ENCODE measurements at places on chromosomes 11 and 22. TPM values are rescaled to one million over a fixed set of nuclear protein-coding genes. Genes with fewer than 3 reads are reported as not detected.

Gene UCP3
- total RNA-seq = 5.3 TPM

Gene GRIA4
- not detected for total RNA-seq

Gene MTA2
- total RNA-seq = 128 TPM

Gene SLC5A12
- total RNA-seq = 0.72 TPM

Gene SERPING1
- 255 TPM for total RNA-seq

Gene RASD2
- total RNA-seq = 0.14 TPM

Gene DERL3
- 46.1 TPM for total RNA-seq

- H3K36me3 ChIP-seq = no peaks in the 10 kb centered on the region
- DNase-seq = no peak
- no peak overlapping the region for H3K27ac ChIP-seq
- H3K4me3 ChIP-seq = no peak overlapping the region
- peaks cover 3% of the 10 kb centered on the region for H3K4me1 ChIP-seq
Observed at GRCh38 chr11:47443028-47443700, 5.8 kb downstream of the RAPSN start.

GRCh38 chr11:66889960-66890359 is 33.1 kb downstream of the LRFN4 start:
- H3K27me3 ChIP-seq = no peaks in the 10 kb centered on the region
- no peaks in the 10 kb centered on the region for H3K36me3 ChIP-seq
- no peaks in the 10 kb centered on the region for H3K4me1 ChIP-seq
- no peak for DNase-seq
- H3K27ac ChIP-seq = no peak overlapping the region
- H3K4me3 ChIP-seq = no peak overlapping the region

DNA sequence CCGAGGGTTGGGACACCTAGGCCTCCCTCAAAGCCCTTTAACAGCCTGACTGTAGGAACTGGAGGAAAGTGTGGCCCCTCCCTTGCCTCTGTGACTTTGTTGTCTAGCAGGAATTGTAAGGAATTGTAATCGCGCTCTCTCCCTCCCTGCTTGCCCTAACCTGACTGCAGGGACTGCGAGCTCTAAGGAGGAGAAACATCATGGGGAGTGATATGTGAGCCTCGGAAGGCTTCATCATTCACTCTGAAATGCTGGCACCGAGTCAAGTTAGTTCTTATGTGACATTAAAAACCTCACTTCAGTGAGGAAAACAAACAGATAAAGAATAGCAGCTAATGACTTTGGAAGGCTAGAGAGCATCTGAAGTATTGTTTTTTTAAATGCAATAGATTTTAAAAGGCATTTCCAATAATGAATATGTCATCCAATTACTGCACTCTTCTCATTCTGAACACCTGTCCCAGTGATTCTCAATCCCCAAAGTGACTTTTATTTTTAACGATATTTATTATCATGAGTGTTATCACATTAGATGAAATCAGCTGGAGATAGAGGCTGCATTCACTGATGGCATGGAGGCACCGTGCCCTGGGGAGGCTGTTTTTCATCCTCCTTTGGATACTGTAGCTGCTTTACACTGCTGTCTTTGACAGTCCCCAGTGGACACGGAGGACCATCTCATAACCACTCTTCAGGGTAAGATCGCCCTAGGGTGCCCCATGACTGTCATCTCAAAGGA is 58.5 kb upstream of the NTM start:
- H3K36me3 ChIP-seq = no peaks in the 10 kb centered on the region
- H3K27ac ChIP-seq = no peak overlapping the region
- no peak for DNase-seq

DNA sequence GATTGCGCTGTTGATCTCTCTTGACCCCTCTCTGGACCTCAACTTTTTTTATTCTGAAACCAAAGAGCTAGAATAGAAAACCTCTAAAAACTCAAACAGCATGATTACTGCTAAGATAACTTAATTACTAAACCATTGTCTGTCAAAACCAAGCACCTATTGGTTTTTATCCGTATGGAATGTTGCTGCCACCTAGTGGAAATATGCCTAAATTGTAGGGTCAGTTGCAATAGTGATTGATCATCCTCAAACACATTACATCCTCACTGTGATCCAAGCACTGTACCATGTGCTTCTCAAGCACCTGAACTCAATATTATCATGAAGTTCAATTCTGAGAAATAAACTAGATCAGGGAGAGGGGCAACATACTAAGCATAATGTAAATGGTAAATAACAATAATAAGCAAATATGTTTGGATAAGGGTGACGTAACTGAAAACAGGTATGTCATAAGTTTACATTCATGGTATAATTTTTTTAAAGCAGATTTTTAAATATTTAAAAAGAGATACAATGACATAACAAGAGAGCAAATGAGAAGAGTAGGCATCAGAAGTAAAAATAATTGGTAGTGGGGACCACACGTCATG is 3.8 kb upstream of the OR5A2 start:
- H3K4me3 ChIP-seq = no peak overlapping the region
- no peak for DNase-seq
- no peaks in the 10 kb centered on the region for H3K4me1 ChIP-seq
- H3K36me3 ChIP-seq = no peaks in the 10 kb centered on the region
- H3K27me3 ChIP-seq = no peaks in the 10 kb centered on the region
- H3K27ac ChIP-seq = no peak overlapping the region

DNA sequence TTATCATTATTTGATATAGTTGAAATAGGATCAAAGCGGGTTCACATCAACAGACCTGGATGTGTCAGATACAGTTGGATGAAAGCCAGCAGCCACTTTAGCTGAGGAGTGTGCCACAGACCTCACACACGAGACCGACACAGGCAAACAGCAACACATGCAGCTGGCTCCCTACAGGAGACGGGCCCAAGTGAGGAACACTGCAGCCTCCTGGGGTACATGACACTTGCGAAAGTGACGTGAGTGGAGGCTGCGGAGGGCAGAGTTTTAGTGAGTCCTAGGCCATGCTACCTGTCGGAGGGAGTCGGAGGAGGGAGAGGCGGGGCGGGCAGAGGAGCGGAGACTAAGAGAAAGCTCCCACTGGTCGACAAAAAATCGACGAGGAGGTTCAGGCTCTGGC is 100.9 kb upstream of the BID start:
- no peak overlapping the region for H3K4me3 ChIP-seq
- no peaks in the 10 kb centered on the region for H3K27me3 ChIP-seq
- H3K4me1 ChIP-seq = no peaks in the 10 kb centered on the region

- H3K36me3 ChIP-seq = no peaks in the 10 kb centered on the region
- H3K4me1 ChIP-seq = peaks cover 14% of the 10 kb centered on the region
- H3K4me3 ChIP-seq = peak within 1 kb of the TSS; percentile 39
- no peak for DNase-seq
- H3K27me3 ChIP-seq = peaks cover 23% of the 10 kb centered on the region
- peak within 1 kb of the TSS; percentile 86 for H3K27ac ChIP-seq
Observed at GRCh38 chr11:12377106-12377823, at the start of gene PARVA. TSS of gene PARVA (plus strand) at chr11:12377571. CDS start at chr11:12377648, 77 bp downstream.

DNA sequence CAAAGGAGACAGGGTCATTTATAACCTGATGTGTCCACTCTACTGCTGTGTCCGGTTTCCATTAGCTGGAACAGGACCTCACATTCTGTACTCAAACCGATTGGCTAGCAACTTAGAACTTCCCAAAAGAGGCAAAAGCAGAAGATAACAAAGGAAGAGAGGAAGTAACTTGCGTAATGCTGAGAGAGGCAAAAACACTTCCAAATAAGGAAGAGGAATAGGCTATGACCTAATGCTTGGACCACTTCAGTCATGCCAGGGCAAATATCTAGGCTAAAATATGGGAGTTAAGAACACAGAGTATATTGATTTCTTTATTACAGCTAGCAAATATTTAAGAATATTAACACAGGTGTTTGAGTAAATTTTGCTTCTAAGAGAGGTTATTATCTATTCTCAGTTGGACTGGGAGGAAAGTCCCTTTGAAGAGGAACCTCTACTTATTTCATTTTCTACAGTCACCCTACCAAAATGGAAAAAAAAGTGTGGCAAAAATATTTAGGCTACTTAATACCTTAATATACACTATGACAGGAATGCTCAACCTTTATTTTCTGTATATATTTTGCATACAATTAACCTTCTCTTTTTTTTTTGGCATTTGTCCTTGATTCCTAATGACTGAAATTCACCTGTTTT is 499.8 kb upstream of the CHORDC1 start:
- no peak overlapping the region for H3K27ac ChIP-seq
- H3K4me1 ChIP-seq = no peaks in the 10 kb centered on the region
- no peaks in the 10 kb centered on the region for H3K36me3 ChIP-seq
- DNase-seq = no peak
- no peaks in the 10 kb centered on the region for H3K27me3 ChIP-seq

DNA sequence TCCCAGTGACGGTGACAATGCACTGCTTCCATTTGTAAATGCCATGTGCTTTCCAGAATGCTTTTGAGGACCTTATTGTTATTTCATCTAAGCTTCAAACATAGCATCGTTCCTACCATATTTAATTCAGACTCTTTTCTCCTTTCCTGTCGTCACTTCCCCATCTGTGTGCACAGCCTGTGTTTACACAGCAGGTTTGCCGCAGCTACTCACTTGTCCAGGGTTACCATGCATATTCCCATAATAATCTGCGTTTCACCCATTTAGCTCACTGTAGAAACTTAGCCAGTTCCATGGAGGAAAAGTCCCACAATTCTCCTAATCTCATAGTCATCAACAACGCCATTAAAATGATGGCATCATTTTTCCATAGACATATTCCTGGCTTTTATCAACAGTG is 48.0 kb downstream of the FLI1 start:
- DNase-seq = no peak
- H3K4me1 ChIP-seq = peaks cover 100% of the 10 kb centered on the region
- H3K27ac ChIP-seq = peak overlapping the region; percentile 90
- H3K4me3 ChIP-seq = no peak overlapping the region

- H3K4me3 ChIP-seq = peak within 1 kb of the TSS; percentile 74
- no peaks in the 10 kb centered on the region for H3K36me3 ChIP-seq
- H3K4me1 ChIP-seq = peaks cover 67% of the 10 kb centered on the region
Observed at GRCh38 chr22:25564320-25564978, at the start of gene GRK3. TSS of gene GRK3 (plus strand) at chr22:25564675. CDS start at chr22:25565041, 366 bp downstream.

DNA sequence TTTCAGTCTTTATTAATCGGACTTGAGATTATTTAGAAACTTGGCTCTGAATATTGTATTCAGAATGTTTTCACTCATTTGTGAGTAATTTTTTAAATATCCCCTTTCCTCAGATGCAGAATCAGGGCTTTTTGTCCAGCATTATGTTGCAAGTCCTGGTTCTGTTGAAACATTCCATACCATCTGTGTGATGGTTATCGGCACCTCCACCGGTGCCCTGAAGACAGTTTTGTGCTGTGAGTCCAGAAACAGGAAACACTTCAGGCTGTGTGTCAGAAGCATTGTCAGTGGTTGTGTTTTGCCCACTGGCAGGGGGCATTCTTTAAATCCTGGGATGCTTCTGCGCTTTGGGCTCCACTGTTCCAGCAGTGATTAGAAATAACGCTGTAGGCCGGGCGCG is 20.4 kb downstream of the CDPF1 start:
- no peaks in the 10 kb centered on the region for H3K36me3 ChIP-seq
- peaks cover 8% of the 10 kb centered on the region for H3K4me1 ChIP-seq
- H3K4me3 ChIP-seq = no peak overlapping the region
- DNase-seq = no peak

- no peak overlapping the region for H3K27ac ChIP-seq
- DNase-seq = no peak
- no peaks in the 10 kb centered on the region for H3K4me1 ChIP-seq
- no peak overlapping the region for H3K4me3 ChIP-seq
Observed at GRCh38 chr11:87256694-87257340, 219.1 kb downstream of the TMEM135 start.

DNA sequence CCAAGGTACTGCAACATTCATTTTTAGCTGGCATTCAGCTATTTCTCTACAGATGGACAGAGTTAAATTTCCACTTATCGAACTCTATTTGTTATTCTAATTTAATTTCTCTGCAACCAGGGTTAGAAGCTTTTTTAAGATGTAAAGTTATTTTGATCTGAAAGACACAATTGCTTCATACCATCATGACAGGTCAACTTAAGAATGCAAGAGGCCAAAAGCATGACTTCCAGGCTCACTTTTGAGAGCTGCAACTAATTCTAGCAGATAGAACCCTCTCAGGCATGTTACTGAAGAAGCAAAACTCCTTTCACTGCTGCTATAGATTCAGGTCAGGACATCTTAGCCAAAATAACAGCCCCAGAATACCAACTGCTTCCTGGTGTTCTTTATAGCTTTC is 86.5 kb upstream of the GALNT18 start:
- H3K4me1 ChIP-seq = no peaks in the 10 kb centered on the region
- DNase-seq = no peak
- no peak overlapping the region for H3K27ac ChIP-seq
- H3K4me3 ChIP-seq = no peak overlapping the region
- H3K27me3 ChIP-seq = no peaks in the 10 kb centered on the region

DNA sequence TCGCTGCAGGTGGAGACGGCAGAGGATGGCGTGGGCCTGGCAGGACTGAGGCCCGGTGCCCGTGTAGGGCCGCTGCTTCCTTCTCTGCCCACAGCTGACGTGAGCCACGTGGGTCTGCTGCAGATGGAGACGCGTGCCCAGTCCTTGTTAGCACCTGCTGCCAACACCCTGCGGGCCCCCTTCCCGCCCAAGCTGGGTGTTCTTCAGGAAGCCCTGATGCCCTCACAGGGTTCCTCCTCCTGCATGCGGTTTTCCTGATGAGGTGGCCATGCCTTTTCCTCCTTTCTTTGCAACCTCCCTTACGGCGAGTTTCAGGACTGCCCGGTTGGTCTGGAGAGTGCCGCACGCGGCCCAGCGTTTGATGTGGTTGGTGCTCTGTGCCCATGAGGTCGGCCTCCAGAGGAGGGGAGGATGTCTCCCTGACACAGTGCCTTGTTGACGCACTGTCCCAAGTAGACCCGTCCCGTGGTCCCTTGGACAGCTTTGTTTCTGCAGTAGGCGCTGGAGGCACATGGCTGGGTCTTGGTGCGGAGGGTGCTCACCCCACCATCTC is 44.7 kb downstream of the AP2A2 start:
- H3K27ac ChIP-seq = peak overlapping the region; percentile 11
- peak; percentile 87 for DNase-seq
- H3K4me1 ChIP-seq = peaks cover 72% of the 10 kb centered on the region
- peaks cover 45% of the 10 kb centered on the region for H3K36me3 ChIP-seq

- no peaks in the 10 kb centered on the region for H3K27me3 ChIP-seq
- no peak overlapping the region for H3K4me3 ChIP-seq
- DNase-seq = no peak
Observed at GRCh38 chr11:116275635-116276034, 497.2 kb downstream of the BUD13 start.

- no peak for DNase-seq
- no peak overlapping the region for H3K27ac ChIP-seq
- H3K4me3 ChIP-seq = no peak overlapping the region
- no peaks in the 10 kb centered on the region for H3K36me3 ChIP-seq
Observed at GRCh38 chr22:44525941-44526778, 28.1 kb upstream of the RTL6 start.

All from spleen (tissue), 13 donors.